Posterior vena cava (tissue), 2 donors: ENCODE measurements at places on chromosomes 13 and 19.

GRCh38 chr19:16777811-16778210 lies 51.4 kb upstream of the SIN3B start:
- no peak for DNase-seq

DNA sequence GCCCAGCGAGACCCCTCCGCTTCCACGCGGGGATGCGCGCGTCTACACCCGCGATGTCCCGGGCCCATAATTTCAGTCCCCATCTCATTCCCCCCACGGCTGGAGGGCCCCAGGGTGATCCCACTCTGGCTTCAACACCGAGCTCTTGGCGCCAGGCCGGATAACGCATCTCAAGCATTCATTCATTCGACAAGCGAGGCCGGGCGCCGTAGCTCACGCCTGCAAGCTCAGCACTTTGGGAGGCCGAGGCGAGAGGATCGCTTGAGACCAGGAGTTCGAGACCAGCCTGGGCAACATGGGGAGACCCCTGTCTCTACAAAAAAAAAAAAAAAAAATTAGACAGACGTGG lies 5.9 kb downstream of the ANGPTL6 start:
- no peak for DNase-seq

GRCh38 chr13:30743319-30744055 lies 8.1 kb downstream of the ALOX5AP start:
- no peak for DNase-seq

GRCh38 chr19:10690341-10690781 lies 10.9 kb upstream of the QTRT1 start:
- no peak for DNase-seq

DNA sequence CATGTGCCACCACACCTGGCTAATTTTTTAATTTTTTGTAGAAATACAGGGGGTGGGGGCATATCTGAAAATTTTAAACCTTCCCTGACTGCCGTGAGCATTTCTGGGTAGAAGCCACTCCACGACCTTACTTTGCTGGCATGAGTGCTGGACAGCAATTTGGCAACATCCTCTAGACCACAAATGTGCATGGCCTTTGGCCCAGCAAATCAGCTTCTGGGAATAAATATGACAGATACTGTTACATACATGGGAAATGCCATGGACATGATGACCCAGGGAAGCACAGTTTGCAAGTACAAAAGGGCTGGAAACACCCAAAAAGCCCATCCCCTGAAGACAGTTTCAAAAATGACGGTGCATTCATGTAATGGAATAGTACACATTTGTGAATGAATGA lies 3.2 kb upstream of the PVR start:
- peak; percentile 13 for DNase-seq

DNA sequence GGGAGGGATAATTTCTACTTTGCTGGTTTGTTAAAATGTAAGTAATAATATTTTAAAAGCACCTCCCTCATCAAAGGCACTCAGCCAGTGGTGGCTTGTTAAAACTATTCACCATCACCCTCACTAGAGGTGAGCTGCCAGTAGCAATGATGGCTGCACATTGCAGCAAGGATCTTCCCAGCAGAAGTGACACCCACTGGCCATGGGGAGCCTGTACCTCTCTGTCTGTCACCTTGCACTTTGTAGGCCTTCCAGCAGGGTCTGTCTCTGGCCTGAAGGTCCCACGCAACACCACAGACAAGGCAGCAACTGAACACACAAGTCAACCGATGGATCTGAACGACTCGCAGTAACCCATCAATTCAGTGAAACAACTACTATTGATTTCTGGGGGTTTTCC lies 47.3 kb upstream of the C13orf42 start:
- no peak for DNase-seq
